ENCODE measurements at places on chromosomes 1 and 21.

DNA sequence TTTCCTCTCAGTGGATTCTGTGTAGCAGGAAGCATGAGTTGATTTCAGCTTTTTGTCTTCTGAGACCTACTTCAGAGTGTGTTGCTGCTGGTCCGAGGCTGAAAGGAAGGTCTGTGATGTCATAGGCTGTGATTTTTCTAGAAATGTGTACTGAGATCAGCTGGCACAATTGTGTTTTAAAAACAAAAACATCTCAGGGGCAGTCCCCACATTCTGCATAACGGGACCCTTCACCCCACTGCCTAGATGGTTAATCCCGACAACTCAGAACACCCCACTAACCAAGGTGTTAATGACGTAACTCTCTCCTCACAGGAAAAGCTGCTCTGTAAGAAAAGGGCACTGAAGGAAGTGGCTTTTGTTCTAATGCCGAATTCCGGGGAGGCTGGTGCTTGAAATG lies 59.8 kb upstream of the PPP2R5A start:
- DNase-seq: no peak

GRCh38 chr1:43452789-43453441 lies 816 bp downstream of the HYI start:
- no peak for DNase-seq

DNA sequence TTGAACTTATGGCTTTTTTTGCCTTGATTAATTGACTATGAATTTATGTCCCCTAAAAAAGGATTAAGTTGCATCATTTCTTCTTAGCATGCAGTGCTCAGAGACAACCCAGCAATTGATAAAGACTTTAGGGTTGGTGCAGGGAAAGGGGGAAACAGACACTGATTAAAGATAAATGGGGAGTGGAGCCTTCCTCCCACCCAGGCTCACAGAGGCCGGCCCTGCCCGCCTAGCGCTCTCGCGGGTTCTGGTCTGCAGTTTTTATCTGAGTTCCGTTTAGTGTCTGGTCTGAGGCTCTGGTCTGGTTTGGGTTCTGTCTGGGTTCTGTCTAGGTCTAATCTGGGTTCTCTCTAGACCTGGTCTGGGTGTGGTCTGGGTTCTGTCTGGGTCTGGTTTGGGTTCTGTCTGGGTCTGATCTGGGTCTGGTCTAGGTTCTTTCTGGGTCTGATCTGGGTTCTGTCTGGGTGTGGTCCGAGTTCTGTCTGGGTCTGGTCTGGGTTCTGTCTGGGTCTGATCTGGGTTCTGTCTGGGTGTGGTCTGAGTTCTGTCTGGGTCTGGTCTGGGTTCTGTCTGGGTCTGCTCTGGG lies 48.1 kb downstream of the ABCG1 start:
- DNase-seq: no peak

- DNase-seq: no peak
Measured at GRCh38 chr1:198798923-198799386, 160.1 kb downstream of the PTPRC start.

GRCh38 chr1:36864823-36865601 lies 169.3 kb downstream of the GRIK3 start:
- DNase-seq: no peak

Measured in activated CD4-positive, alpha-beta T cell treated with anti-CD3 and anti-CD28 coated beads, Interleukin-2, amount 50 U/mL, for 24 hours (primary cell).